Stimulated activated CD8-positive, alpha-beta memory T cell treated with anti-CD3 and anti-CD28 coated beads, Interleukin-7, amount 100 ng/mL, for 1 hour (primary cell): ENCODE measurements at places on chromosomes 5 and 9.
A peak's percentile ranks its signal among the peaks of the same experiment; 100 is the strongest.

DNA sequence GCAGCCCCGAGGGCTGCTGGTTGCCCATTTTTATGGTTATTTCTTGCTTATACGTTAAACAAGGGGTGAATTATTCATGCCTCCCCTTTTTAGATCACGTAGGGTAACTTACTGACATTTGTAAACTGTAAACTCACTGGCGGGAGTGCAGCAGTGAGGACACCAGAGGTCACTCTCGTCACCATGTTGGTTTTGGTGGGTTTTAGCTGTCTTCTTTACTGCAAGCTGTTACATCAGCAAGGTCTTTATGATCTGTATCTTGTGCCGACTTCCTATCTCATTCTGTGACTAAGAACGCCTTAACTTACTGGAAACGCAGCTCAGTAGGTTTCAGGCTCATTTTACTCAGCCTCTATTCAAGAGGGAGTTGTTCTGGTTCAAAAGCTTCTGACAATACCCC is 155.0 kb upstream of the PRDM9 start:
- DNase-seq: no peak

DNA sequence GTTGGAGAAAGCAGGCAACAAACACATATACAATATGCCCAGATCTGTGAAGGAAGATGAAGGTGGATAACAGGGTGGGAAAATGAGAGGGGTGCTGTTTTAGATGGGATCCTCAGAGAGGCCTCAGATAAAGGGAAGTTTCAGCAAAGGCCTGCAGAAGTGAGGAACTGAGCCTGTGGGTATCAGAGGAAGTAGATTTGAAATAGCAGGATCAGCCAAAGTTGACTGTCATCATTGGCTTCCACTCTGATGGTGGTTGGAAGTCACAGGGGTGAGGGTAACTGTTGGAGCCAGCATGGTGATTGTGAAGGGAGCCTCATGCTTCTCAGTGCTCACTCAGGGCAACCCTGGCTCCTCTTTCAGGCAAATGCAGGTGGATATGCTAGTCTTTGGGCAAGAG is 607.2 kb upstream of the CLINT1 start:
- no peak for DNase-seq

DNA sequence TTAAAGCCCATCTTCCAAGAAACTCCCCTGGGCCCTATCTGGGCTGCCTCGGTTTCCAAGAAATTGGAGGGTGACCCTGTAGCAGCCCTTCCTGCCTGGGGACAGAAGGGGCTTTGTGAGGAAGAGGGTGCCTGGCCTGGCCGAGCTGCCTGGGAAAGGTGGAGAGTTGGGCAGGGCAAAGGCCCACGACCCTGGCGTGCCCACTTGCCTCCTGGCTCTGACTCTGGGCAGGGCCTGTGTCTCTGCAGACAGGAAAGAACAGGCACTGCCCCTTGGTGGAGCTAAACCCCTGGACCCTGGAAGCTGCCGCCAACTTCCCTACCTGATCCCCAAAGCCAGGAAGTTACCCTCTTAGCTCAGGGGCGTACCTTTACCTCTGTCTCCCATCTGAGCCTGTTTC is 149.3 kb downstream of the RGS3 start:
- DNase-seq: no peak

DNA sequence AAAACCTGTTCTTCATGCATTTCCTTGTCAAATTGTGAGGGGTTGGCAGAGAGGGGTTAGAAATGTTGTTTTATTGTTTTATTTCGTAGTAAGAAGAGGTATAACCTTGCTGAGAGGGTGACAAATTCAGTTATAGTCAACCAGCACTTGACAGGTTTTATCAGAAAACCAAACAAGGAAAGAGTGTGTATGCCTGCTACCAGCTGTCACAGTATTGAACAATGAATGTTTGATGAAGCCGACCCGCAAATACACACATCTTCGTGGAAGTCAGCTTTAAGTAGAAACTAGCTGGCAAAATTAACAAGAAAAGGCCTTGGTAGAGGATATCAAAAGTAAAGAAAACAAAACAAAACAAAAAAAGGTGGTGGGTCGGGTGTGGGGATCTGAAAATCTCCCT is 214.6 kb upstream of the TLE4 start:
- DNase-seq: no peak

GRCh38 chr5:17808566-17808965 is 174.3 kb downstream of the TAF11L14 start:
- DNase-seq: no peak

DNA sequence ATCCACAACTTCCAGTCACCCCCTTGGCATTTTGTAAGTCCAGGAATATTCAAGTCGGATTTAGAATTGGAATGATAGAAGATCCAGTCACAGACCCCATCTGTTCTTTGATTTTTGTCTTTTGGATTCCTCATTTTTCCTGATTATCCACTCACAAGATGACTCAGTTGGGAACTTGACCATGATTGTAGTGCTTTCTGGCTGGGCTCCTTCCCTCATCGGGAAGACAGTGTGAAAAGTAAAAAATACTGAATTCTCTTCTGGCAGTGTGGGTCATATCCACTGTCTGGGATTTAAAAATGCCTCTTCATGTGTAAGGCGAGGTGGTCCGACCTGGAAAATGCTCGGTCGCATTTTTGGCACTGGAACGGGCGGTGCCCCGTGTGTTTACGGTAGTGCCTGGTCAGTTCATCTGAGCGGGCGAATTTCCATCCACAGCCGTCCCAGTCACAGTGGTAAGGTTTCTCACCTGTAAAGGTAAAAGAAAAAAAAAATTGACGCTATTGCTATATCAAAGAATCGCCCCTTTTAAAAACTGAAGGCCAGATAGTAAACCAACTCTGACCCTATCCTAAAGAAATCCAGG is 4.0 kb downstream of the KLF4 start:
- DNase-seq: no peak

GRCh38 chr5:53613061-53613460 is 52.6 kb downstream of the NDUFS4 start:
- no peak for DNase-seq

- no peak for DNase-seq
These were observed 14.2 kb upstream of the PTPN3 start for GRCh38 chr9:109512170-109512756.

DNA sequence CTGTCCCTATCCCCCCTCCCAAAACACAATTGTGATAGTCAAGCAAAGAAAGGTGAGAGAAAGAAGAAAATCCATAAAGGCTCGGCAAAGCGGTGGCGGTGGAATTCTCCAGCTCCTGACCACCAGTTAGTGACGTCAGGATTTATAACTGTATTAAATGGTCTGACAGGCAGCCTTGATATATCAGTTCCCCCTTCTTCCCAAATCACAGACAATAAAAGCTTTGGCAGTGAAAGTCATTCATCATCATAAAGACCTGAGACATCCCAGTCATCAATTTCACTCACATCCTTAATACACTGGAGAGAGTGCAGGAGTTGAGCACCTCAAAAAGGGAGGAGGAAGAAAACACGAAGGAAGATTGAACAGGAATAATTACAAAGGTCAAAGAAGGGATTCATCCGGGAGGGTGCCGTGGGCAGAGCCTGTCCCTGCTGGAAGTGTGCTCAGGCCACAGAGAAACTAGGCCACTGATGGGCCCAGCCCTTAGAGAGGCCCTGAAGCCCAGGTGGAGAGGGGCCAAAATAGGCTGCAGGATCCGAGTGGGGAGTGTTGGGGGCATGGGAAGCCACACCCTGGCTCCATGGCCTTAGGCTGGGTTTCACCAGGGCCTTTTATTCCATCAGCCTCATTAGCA is 131.9 kb downstream of the PAX5 start:
- DNase-seq: no peak

- no peak for DNase-seq
These were observed 389.1 kb upstream of the ST8SIA4 start for GRCh38 chr5:101292199-101292598.

DNA sequence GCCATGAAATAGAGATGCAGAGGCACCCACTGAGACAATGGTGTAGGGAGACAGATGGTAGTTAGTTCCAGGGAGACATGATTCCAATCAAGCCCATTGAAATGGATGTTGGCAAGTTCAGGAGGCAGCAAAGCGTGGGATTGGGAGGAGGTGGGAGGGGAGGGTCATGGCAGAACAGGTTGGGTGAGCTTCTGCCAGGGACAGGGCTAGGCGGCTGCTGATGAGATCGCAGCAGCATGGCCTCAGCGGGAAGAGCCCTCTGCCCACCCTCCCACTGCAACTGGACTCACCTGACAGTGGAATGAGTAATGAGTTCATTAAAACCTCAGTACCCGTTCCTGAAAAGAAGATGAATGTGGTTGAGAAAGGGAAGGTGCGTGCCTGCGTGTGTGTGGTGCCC is 418.2 kb downstream of the CDK5RAP2 start:
- no peak for DNase-seq

GRCh38 chr9:78369639-78370219 is 72.8 kb downstream of the PSAT1 start:
- DNase-seq: peak; percentile 4

GRCh38 chr5:168878135-168878745 is 299.1 kb upstream of the PANK3 start:
- no peak for DNase-seq

GRCh38 chr9:117480253-117480652 is 65.4 kb upstream of the ASTN2 start:
- no peak for DNase-seq

- no peak for DNase-seq
These were observed 139.9 kb downstream of the PIP5K1B start for GRCh38 chr9:68844631-68845612.

DNA sequence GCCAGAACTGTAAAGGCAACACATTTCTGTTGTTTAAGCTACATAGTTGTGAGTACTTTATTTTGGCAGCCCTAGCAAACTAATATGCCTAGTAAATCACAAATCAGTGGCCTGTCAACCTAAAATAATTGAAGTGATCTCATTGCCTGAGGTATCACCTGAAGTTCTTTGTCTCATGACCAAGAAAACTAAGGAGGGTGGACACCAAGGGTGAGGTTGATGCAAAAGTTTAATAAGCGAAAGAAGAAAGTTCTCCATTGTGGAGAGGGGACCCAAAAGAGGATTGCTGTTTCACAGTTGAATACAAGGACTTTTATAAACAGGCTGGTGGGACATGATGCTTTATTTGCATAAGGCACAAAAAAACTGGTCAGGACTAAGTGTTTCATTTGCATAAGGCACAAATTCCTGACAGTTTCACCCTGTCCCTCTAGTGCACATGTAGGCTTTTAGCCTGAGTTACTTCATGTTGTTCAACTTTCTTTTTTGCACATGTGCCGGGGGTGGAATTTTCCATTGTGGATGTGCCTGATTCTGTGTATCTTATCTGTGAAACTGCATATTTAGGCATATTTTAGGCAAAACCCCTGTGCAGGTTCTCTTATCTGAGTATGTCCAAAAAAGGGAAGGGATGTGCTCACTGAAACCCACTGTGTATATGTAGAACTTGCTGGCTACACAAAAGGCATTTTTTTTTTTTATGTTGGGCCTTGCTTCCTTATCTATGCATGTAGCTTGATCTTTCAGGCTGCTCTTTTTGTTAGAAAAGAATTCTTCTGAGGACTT is 108.6 kb upstream of the RAI14 start:
- no peak for DNase-seq

DNA sequence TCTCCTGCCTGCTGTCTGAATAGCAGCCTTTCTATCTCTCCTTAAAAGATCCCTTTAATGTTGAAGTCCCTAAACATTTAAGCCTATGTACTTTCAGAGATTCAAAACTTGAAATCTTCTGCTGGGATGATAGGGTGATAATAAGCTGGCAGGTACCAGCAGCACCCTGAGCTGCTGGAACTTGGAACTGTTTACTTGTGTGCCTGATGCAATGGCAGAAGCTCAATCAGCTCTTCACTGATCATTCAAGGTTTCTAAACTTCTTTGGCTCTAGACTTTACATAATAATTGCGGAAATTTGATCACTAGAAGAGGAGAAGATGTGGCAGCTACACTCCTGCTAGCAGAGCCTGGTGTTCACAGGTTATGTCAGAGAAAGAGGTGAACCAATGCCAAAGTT is 27.6 kb downstream of the MRPS27 start:
- DNase-seq: no peak

GRCh38 chr5:95595289-95595931 is 24.5 kb upstream of the GPR150 start:
- DNase-seq: no peak

GRCh38 chr5:396531-396961 is 46.4 kb upstream of the EXOC3 start:
- DNase-seq: no peak

DNA sequence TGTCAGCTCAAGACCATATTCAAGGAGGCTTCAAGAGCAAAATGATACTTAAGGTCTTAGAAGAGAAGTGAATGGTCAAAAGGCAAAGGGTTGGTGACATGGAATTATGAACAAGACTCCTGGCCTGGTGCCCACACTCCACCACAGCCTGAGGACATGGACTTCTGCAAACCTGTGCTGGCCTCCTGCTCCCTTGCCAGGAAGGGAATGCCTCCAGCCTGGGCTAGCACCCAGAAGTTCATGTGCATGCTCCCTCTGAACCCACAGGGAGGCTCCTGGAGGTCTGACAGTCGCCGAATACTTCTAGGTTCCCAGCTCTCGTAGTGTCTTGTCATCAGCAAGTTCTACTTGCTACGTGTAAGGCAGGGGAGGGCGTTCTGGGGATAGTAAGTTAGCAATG is 156.7 kb downstream of the FSTL4 start:
- no peak for DNase-seq

GRCh38 chr5:131377785-131378325 is 114.0 kb downstream of the CDC42SE2 start:
- no peak for DNase-seq

DNA sequence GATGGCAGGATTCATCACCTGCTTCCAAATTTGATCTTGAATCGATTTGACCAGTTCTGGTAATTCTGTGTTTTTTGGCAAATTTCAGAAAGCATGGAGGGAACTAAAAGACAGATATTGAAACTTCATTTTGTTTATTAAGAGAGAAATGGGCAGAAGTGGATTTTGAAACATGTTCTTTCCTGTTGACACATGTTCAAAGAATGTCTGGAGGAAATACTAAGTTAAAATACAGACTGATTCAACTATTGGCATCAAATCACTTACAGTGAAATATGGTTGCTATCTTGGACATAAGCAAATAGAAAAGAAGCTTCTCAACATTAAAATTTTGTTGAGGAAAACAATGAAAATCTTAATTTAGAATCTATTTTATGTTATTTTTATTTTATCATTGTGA is 19.3 kb upstream of the GZMK start:
- DNase-seq: no peak

- DNase-seq: peak; percentile 15
These were observed 733 bp downstream of the HSPA4 start for GRCh38 chr5:133052317-133053175.

DNA sequence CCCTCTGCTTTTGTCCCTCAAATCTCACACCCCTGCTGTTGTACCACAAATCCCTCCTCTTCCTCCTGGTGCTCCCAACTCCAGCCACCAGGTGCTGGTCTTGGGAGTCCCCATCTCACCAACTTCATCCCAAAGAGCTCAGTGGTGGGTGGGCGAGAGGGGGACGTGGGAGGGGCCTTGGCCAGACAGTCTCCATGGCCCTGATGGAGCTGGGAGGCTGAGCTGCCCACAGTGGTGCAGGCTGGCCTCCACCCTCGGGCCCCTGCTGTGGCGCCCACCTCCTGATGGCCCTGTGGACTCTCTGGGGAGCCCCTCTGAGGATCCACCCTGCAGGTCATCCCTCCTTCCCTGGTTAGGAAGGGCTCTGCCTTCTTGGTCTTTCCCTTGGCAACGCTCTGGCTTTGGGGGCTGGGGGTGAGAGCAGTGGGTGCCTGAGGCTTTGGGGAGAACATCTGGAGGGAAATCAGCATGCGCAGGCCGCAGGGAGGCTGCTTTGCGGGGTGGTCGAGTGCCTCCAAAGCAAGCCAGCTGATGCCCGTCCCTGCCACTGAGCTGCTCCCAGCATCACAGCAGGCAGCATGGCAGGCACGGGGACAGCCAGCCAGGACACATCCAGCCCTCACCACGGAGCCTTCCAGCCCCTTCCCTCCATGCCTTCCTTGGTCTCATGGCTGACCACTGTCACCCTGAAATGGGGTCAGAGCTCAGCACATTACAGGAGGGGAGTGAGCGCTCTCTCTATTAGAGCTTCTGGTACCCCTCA is 7.6 kb upstream of the FAM163B start:
- DNase-seq: no peak
